Fibroblast of the conjunctiva (primary cell): ENCODE measurements at places on chromosomes 2 and 18.

GRCh38 chr18:38415811-38416210 lies 850.2 kb upstream of the CELF4 start:
- no peak for DNase-seq

DNA sequence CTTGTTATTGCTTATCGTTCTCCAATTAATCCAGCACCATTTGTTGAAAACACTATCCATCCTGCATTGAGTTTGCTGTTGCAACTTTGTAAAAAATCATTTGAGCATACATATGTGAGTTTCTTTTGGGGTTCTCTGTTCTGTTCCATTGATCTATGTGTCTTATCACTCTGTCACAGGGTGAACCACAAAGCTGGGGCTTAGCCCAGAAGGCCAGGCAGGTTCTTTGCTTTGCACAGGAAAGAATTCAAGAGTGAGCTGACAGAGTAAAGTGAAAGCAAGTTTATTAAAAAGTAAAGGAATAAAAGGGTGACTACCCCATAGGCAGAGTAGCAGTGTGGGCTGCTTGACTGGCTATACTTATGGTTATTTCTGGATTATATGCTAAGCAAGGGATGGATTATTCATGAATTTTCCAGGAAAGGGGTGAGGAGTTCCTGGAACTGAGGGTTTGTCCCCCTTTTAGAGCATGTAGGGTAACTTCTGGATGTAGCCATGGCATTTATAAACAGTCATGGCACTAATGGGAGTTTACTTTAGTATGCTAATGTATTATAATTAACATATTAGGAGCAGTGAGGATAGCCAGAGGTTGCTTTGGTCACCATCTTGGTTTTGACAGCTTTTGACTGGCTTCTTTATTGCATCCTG lies 46.8 kb downstream of the RNF138 start:
- no peak for DNase-seq

DNA sequence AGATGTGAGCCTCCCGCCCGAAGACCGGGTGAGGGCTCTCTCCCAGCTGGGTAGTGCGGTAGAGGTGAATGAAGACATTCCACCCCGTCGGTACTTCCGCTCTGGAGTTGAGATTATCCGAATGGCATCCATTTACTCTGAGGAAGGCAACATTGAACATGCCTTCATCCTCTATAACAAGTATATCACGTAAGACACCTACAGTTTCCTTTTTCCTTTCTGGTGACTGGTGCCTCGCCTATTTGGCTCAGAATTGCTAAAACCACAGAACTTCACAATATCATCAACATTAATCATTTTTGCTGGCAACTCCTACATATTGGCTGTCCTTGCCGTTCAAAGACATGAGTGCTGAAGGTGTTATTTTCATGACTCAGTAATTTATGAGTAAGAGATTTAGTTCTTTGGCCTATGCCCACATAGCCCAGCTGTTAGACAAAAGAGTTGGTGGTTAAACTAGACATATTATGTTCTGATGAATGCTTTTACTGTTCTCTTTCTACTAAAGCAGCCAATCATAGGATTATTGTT lies 2.2 kb downstream of the STAMBP start:
- DNase-seq = peak; percentile 47

DNA sequence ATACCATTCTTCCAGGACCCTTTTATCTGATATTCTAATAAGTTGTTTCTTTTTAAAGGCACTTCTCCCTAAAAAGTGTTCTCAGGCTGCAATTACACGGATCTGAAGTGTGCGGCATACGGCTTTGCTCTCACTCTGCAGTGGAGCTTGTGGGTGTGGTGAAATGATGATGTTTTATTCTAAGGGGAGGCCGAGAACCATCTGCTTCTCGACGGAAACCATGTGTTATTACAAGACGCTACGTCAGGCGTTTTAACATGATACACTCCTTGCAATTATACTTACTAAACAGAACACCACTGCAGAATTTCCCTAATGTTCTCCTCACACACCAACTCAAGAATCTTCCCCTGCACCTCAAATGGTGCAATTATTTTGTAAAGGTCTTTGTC lies 34.9 kb upstream of the CTDP1 start:
- no peak for DNase-seq

DNA sequence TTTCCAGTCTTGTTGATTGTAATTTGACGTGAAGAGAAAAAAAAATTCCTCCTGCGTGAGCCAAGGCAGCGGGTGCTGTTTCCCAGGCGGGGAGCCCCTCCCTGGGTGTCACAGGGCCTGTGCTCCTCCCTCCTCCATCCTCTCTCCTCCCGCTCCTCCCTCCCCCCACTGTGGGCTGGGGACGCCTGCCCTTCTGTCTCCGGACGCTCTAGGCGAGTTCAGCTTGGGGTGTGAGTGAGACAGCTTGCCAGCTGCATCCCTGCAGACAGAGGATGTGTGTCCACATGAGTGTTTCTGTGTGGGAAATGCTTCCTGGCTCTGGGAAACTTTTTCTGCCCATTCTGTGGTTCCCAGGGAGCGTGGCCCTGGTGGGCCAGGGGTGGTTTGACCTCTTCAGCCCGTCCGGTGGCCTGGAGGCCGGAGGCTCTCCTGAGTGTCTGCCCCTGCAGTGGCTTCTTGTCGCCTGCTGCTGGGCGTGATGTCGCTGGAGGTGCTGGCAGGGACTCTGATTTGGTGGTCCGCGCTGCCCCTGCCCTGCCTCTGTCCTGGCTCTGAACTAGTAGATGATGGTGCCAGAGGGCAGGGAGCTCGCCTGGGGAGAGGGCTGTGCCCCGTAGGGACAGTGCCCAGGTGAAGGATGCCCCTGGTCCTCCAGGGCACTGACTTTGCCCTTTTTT lies 96.4 kb downstream of the USP40 start:
- DNase-seq = no peak

DNA sequence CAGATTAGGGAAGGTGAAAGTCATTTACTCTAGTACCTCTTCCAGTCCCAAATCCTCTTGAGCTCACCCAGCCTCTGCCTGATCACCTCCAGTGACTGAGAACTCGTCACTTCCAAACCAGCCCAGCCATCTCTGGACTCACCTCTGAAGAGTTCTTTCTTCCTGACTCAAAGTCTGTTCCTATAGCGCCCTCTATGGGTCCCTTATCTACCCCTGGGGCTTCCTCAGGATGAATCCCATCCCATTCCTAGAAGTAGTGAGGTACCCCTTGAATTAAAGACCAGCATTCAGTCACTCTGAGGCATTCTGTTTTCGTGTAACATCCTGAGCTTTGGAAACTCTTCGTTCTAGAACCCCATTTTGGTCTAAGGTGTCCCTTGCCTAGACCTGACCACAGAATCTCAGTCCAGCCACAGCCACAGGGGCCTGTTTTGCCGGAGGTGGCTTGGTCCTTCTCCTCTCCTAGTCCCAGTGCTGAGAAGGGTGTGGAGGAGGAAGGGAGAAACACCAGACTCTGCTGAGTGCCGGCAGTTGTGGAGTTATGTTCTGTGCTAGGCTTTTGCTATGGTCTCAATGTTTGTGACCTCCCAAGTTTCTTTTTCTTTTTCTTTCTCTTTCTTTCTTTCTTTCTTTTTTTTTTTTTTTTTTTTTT lies 32.7 kb downstream of the SIX3 start:
- DNase-seq = no peak

DNA sequence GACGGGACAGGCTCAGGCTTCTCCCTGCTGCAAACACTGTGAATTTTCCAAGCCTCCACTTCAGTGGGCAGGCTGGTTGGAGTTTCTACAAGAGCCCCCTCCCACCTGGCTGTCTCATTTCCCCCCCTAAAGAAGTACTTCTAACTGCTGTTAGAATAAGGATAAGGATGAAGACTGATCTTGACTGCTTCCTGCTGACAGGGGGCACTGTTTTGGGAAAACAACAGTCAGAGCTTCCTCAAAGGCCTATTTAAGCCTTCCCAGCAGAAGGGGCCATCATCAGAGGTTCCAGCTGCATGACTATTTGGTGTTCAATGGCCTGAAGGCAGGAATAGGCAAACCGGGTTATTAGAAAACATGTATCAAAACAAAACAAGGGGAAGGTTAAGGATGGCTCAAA lies 1162.8 kb downstream of the DSC3 start:
- no peak for DNase-seq

GRCh38 chr2:70118798-70119454 lies 31.6 kb downstream of the PCBP1 start:
- DNase-seq = no peak

DNA sequence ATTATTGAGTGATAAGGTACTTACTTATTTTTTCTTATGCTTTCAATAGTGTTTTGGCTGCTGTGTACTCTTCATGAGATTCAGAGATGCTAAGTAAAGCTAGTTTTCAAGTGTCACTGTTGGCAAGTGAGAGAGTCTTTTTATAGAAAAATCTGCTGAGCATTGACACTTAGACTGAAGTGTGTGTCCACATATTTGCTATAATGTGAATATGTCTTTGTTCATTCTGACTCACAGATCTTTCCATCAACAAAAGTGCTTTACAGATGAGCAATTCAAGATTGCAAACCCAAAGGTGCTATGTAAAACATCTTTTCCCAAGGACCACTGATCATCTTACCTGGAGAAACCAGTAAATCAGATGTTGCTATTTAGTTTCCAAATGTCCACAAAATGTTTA lies 410.6 kb upstream of the FIGN start:
- DNase-seq = no peak

DNA sequence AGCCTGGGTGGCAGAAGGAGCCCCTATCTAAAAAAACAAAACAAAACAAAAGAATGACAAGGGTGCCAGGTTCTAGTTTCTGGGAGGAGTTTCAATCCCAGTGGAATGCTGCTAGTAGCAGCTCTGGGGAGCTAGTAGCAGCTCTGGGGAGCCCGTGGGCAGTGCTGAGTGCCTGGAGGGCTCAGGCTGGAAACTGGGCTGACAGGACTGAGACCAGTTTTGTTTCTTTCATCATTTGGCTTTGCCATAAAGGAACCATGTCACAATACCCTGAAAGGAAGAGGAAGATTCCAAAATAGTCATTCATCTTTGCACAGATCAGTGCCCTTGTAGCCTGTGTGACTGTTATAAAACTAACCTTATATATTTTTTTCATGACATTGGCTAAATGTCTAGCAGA lies 10.6 kb downstream of the MFSD6 start:
- no peak for DNase-seq

DNA sequence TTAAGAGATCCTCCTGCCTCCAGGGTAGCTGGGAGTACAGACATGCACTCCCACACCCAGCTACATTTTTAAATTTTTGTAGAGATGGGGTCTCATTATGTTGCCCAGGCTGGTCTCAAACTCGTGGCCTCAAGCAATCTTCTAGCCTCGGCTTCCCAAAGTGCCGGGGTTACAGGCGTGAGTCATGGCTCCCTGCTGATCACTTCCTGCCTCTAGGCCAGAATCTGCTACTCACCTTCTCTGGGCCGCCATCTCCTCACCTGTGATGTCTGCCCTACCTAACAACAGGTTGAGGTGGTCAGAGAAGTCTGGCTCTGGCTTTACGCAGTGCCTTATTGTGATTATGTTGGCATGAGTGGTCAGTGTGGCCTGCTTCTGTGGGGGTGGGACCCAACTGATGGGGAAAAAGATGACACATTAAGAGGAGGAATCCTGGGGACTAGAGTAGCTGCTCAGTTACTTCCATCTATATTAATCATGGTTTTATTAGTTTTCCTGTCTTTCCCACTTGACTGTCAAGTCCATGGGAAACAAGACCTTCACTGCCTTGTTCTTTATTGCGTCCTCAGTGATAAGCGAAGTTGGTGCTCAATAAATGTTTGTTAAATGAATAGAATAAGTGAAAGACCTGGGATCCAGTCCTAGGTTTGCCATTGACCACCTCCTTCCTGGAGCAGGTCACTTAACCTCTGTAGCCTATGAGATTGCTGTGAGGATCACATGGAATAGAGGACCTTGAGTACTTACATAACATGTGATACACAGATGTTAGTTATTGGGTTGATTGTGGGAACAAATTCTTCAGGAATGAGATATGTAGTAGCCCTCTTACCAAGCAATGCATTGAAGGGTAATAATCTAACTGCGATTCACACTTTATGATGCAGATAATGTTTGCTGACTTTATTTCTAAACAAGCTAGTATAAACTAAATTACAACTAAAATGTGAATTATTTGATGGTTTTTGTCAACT lies 15.7 kb downstream of the KCTD1 start:
- no peak for DNase-seq

DNA sequence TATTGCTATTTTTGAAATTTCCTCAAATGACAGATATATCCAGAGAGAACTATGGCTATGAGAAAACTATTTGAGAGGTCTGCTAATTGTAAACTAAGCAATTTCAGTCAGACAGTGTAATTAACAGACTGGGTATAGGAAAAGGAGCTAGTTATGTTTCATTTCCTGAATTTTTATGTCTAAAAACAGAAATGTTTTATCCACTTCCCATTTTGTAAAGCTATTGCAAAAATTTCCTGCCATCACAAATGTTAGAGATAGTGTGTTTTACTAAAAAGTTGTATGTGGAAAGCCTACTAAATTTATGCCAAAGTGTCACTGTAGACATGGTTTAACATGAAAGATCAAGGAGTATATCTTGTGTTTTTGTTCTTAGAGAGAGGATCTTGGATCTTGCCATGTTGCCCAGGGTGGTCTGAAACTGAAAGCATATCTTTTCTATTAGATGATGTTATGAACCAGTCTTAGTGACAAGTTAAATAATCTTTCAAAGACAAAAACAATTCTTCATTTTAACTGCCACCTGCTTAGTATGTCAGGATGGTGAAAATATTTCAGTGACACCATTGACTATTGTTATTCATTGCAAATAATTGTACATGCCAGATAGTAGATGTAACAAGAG lies 40.5 kb upstream of the ITPRID2 start:
- no peak for DNase-seq

DNA sequence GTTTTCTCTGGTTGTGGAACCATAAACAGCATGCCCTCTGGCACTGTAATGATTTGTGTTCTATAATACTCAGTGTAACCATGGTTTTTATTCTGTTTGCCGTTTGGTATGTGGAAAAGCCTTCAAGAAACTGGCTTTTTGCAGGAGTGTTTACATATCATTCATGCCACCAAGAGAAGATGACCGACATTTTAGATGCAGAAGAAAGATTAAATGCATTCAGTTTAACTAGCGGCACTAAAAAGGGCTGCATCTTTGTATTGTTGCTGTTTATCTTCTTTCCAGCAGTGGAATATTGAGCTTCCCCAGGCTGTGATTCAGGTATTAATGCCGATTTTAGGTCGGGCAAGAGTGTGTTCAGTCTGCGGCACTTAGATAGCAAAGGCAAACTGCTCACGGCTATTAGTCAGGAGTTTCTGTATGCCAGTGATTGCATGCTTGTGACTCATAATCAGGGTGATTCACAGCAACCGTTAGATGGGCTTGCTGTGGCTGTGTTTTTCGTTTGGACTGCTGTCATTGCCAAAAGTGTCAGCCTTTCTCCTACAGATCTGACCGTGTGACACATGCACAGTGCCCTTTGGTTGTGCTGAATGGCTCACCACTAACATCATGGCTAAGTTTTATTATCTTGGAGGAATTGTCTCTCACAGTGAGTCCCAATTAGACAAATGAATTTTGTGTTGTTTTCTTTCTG lies 479.7 kb downstream of the PARD3B start:
- peak; percentile 89 for DNase-seq

DNA sequence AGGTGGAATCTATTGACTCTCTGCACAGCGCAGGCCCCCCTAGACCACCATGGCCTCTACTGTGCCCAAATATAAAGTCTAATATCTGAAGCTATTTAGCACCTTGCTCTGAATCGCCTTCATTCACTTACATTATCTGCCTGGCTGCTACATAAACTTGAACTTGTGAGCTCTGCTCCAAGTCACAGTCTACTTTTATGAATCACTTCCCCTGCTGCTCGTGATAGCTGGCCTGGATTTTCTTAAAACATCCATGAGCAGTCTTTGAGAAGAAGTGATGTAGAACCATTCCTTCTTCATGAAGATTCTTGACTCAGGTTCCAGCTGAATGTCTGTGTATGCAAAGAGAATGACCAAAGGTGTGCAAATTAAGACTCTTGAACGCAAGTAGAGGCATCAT lies 359.5 kb downstream of the RND3 start:
- DNase-seq = no peak
